ENCODE measurements at places on chromosomes 11 and 22.
A peak's percentile ranks its signal among the peaks of the same experiment; 100 is the strongest.

DNA sequence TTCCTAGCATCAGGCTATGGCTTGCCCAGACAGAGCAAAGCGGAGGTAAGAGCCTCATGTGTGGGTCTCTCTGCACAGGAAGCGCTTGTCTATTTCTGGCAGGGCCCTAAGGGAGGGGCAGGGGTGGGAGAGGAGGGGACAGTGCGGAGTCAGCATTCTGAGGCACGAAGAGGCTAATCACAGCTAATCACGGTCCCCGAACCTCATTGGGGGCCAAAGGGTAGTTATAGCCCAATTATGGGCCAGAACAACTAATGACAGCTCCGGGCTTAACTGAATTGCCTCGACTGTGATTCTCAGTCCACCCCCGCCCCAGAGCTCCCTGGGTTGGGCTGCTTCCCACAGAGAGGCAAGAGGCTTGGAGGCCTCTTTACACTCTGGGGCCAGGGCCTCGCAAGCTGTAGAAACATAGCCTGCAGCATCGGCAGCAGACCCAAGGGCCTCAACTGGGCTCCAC is 72.7 kb upstream of the PRDM11 start:
- peak; percentile 45 for DNase-seq

DNA sequence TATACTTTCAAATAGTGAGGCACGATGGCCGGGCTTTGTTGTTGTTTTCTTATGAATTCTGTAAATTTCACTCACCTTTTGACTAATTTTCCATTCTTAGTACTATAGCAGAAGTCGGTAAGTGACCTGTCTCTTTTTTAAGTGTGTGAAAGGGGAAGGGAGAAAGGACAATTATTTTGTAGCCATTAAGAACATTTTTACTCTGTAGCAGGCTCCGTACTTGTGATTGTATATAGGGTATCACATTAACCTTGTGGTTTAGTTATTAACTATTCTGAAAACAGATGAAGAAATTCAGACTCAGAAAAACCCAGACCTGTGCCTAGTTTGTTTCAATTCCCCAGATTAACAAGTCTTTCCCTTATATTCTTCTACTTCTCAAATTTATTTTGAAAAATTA is 78.7 kb downstream of the CASP12 start:
- no peak for DNase-seq

DNA sequence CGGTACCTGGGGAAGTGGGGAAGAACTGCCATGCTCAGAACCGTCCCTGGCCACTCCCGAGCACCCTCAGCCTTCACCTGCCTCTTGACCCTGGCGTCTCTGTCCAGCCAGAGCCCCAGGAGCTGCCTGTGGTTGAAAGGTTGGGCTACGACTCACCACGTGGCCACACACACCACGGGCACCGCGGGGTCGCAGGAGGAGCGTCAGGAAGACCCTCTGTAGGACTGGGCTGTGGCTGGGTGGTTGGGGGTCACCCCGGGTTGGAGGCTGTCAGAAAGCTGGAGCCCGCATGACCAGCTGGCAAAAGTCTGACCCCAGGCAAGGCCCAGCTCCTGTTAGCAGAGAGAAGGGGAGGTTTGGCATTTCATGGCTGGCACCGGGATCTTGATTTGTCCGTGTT is 11.5 kb downstream of the KRTAP5-5 start:
- no peak for DNase-seq

GRCh38 chr11:84819537-84819936 is 807.6 kb downstream of the DLG2 start:
- no peak for DNase-seq

DNA sequence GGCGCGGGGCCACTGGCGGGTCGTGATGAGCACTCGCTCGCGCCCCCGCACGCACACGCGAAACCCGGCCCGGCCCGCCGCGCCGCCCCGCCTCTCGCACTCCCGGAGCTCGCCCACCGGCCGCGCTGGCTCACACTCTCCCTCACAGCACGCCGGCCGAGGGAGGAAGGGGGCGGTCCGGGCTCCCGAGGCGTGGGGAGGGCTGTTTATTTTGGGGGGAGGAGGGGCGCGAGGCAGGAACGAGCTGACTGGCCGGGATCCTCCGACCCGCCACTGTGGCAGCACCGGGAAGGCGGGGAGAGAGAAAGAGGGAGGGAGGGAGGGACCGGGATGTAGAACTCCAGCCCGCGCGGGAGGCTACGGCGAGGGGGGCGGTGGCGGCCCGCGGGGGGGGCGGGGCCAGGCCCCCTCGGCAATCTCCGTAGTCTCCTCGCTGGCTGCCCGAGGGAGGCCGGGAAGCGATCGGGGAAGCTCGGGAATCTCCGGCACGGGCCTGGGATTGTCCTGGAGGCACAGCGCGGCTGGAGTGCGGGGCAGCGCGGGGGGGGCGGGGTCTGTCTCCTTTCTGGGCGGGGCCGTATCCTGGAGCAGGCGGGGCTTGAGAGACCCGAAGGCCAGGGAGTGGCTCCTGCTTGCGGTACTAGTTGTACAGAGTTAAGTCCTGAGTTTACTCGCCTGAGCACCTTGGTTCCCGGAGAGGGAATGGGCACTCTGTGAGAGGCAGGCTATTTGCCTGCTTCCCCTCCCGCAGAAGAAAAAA is at the start of gene RBFOX2:
Gene RBFOX2 (minus strand): TSS at position 179 of the 760 bp plus-strand sequence. CDS start 399 bp downstream, outside the sequence.
- peak; percentile 44 for DNase-seq

GRCh38 chr11:21622995-21623394 is 569.9 kb upstream of the ANO5 start:
- DNase-seq = no peak

DNA sequence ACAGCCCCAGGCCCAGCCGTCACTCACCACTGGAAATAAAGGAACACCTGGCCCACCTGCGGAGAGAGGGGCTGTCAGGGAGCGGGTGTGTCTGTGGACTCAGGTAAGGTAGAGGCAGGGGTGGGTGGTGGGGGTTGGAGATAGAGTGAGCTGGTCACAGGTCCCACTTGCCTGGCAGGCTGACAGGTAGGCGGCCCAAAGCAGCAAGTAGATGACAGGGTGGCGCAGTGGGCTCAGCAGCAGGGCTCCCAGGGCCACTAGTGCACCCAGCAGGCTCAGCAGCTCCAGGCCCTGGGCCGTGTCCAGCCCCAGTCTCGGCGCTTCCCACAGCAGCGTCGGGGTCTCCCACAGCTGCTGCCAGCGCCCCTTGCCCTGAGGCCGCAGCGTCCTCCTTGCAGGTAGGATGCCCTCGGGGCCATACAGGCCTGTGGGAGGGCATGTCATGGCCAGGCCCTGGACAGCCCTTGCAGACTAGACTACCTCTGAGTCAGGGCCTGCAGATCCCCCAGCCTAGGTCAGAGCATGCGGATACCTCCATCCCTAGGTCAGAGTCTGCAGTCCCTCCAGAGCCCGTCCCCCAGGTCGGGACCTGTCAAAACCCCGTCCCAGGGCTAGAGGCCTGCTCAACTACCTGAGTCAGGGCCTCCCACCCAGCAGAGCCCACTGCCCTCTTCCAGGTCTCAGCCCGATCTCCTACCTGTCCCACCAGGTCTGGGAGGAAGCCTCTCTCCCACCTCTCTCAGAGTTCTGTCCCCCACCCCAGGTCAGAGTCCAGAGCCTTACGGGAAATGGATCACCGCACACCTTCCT is 686 bp downstream of the LMF2 start:
- no peak for DNase-seq

DNA sequence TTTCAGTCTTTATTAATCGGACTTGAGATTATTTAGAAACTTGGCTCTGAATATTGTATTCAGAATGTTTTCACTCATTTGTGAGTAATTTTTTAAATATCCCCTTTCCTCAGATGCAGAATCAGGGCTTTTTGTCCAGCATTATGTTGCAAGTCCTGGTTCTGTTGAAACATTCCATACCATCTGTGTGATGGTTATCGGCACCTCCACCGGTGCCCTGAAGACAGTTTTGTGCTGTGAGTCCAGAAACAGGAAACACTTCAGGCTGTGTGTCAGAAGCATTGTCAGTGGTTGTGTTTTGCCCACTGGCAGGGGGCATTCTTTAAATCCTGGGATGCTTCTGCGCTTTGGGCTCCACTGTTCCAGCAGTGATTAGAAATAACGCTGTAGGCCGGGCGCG is 20.4 kb downstream of the CDPF1 start:
- DNase-seq = no peak

DNA sequence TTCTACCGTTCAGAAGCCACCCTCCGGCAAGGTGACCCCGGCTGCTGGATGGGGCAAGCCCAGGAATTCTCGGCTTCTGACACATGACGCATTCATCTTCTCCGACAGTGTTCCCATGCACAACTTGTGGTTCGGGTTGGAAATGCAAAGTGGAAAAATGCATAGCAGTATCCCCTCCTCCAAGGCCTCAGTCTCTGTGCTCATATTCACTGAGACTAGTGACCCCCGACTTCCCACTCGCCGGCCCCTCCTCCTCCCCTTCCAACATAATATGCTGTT is 70.0 kb upstream of the NTM start:
- no peak for DNase-seq

GRCh38 chr11:113736323-113736722 is 30.2 kb upstream of the TMPRSS5 start:
- DNase-seq = no peak

DNA sequence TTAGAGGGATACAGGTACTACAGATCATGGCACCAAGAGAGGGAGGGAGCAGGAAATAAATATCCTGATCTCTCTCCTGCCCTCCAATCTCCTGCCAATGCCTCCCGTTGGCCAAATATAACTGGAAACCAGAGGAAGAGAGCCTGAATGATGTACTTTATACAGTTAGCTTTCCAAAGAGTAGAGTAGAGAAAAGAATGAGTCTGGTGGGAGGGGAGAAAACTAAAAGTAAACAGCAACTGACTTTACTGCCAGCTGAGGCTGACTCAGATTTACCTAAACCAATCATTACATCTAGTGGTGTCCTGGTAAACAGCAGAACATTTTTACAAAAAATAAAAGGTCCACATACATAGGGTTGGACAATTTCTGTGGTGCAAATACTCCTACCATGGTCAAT is 5.1 kb downstream of the MPZL3 start:
- DNase-seq = no peak

DNA sequence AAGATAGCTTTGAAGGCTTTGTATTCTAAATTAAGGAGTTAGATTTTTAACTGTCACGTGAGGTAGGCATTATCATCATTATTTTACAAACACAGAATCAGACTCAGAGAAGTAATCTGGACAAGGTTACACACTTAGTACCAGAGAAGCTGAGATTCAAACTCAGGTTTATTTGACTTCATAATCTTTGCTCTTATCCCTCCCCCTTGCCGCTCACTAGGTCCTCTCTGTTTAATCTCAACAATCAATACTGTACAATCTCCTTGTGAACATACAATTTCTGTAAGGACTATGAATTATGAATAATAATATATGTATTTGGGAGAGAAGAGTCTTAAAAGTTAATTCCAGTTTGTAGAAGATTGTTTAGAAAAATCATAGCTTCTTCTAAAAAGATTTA is 5.2 kb upstream of the DNAJB7 start:
- no peak for DNase-seq

DNA sequence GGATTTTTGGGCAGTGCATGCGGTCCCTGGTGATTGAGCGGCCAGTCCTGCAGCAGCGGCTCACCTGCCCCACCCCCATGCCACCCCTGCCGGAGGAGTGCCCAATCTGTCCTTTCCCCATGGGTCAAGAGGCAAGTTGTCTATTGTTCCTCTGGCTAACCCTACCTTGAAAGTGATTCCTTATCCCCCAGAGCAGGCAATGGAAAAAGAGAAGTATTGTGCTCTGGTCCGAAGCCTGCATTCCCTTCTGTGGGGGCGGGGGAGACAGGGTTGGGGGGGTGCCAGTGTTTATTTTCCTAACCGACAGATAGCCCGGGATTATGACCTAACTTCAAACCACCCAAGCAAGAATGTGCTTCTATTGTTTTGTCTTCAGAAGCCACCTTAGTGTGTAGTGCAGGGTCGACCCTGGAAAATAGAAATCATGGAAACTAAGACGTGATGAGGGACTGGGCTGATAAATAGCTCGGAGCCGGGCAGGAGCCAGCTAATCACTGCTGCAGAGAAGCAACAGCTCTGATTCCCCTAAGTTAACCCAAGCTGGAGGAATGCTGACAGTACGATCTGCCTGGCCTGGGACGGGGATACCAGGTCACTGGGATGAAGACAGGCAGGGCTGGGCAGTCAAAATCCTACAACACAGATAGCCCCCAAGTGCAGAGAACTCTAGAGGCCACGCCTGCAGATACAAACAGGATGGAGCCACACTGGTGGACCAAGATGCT is 38.7 kb upstream of the ATXN10 start:
- no peak for DNase-seq

GRCh38 chr22:24187731-24188644 is 6.7 kb downstream of the SUSD2 start:
- DNase-seq = no peak

DNA sequence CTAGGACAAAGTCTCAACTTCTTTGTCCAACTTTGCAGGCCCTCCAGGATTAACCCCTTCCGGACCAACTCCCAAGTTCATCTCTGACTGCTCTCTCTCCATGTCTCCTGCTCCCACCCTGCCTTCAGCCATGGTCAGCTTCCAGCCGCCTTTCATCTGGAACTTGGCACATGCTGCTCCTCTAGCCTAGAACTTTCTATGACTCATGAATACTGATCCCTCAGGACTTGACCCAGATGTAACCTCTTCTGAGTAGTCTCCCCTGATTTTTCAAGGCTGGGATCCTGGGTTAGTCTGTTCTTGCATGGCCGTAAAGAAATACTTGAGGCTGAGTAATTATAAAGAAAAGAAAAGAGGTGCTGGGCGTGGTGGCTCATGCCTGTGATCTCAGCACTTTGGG is 5.2 kb upstream of the SLC15A3 start:
- DNase-seq = no peak

GRCh38 chr11:32597921-32598320 is 14.3 kb downstream of the EIF3M start:
- no peak for DNase-seq

DNA sequence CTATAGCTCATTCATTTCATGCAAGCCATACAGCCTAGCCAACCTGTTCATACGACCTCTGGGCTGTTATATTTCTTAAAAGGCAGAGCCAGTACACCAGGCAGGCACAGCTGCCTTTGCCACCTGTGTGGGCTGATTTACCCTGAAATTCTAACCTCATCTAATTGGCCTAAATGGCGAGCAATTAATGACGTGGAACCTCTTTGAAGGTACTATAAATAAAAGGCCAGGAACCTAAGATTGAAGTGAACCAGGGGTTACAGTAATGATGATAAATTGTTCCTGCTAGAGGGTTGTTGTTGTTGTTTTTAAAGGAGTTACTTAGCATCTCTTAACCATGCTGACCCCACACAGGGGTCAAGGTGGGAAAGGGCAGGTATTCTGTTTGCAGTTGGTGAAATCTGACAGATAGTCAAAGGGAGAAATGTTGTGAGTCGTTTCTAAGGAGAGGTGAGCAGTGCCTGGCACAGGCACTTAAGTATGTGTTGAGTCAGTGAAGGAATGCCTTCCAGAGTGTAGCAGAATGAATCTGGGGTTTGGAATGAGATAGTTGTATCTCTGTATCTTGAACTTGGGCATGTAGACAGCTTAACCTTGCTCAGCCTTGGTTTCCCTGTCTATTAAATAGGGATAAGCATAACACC is 213.5 kb upstream of the NAV2 start:
- no peak for DNase-seq

Measured in T-cell (primary cell).